Stimulated activated CD8-positive, alpha-beta memory T cell treated with anti-CD3 and anti-CD28 coated beads, Interleukin-7, amount 100 ng/mL, for 1 hour (primary cell): ENCODE measurements at places on chromosomes 1 and 21.
A peak's percentile ranks its signal among the peaks of the same experiment; 100 is the strongest.

DNA sequence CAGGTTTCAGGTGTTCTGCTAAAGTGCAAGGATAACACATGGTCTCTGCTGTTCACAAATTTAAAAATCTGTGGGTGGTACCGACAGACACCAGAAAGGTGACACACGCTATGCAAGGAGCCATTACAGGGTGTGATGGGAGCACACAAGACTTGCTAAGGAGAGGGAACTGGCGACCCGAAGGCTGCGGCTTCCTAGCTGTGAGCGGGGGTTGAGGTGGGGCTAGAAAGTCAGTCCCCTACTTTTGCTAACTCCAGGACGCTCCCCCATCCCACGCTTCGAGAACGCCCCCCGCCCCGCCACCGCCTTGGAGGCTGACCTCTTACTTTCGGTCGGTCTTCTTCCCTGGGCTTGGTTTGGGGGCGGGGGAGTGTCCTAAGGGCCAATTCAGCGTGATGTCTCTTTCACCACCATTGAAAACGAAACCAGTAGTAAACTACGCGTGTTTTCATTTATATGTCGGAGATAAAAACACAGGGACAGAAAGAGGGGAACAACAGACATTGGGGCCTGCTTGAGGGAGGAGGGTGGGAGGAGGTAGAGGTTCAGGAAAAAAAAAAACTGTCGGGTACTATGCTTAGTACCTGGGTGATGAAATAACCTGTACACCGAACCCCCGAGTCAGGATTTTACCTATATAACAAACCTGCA is 1.1 kb downstream of the CKS1B start:
- DNase-seq = no peak

GRCh38 chr1:199113265-199113869 is 474.5 kb downstream of the PTPRC start:
- peak; percentile 17 for DNase-seq

DNA sequence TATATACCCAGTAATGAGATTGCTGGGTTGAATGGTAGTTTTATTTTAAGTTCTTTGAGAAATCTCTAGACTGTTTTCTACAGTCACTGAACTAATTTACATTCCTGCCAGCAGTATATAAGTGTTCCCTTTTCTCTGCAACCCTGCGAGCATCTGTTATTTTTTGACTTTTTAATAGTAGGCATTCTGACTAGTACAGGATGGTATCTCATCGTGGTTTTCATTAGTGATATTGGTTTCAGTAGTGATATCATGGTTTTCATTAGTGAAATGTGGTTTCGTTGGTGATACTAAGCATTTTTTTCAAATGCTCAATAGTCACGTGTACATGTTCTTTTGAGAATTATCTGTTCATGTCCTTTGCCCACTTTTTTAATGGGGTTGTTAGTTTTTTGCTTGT is 316.8 kb downstream of the PTBP2 start:
- no peak for DNase-seq

DNA sequence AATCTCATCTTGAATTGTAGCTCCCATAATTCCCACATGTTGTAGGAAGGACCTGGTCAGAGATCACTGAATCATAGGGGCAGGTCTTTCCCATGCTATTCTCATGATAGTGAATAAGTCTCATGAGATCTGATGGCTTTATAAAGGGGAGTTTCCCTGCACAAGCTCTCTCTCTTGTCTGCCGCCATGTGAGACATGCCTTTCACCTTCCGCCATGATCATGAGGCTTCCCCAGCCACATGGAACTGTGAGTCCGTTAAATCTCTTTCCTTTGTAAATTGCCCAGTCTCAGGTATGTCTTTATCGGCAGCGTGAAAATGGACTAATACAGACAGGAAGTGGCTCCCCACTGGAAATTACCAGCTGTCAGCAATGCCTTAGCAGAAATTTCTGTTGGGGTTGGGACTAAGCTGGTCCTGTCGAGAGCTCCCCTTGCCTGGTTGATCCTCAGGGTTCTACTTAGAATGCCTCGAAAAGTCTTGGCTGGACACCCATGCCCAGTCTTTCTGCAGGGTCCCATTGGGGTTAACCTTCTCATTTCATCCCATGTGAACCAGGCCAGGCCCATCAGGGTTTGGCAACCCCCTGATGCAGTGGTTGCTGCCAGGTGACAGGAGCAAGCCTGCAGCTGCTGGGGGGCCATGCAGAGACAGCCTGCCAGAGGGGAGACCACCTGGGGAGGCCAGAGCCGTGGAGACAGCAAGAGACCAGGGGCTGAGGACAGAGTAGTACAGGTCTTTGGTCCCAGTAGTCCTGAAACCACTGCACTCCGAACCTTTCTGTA is 2.8 kb upstream of the ABCG1 start:
- no peak for DNase-seq

- DNase-seq = no peak
Measured at GRCh38 chr1:60867782-60868181, 214.6 kb upstream of the NFIA start.

DNA sequence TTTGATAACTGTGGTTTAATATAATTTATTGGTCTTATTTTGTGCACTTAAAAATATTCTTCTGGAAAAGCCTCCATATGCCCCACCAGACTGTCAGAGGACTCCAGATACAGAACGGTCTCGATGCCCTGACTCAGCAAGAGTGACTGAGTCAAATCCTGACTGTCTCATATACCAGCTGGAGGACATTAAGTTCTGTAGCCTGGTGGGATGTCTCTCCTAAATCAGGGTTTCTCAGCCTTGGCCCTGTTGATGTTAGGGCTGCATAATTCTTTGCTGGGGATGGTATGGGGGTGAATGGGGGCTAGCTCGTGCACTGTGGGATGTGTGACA is 67.7 kb upstream of the TLR5 start:
- DNase-seq = no peak

GRCh38 chr1:235558621-235559169 is 54.4 kb upstream of the B3GALNT2 start:
- DNase-seq = no peak

GRCh38 chr1:221634606-221635005 is 107.3 kb downstream of the DUSP10 start:
- no peak for DNase-seq

DNA sequence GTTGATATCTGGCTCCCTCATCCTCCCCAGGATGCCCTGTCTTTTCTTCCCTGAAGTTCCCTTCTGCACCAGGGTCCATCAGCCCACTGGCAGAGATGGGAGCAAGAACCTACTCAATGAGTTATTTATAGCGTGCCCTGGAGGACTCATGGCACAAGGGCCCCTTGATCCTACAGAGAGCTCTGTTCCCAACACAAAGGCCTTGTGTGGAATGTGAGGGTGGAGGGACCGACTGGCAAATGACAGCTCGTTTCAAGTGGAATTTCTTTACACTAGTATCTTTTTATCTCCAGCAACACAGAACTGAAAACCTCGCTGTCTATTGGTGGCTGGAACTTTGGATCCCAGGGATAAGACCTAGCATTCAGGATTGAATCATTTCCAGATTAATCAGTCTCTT is 22.4 kb downstream of the CHI3L2 start:
- DNase-seq = no peak

DNA sequence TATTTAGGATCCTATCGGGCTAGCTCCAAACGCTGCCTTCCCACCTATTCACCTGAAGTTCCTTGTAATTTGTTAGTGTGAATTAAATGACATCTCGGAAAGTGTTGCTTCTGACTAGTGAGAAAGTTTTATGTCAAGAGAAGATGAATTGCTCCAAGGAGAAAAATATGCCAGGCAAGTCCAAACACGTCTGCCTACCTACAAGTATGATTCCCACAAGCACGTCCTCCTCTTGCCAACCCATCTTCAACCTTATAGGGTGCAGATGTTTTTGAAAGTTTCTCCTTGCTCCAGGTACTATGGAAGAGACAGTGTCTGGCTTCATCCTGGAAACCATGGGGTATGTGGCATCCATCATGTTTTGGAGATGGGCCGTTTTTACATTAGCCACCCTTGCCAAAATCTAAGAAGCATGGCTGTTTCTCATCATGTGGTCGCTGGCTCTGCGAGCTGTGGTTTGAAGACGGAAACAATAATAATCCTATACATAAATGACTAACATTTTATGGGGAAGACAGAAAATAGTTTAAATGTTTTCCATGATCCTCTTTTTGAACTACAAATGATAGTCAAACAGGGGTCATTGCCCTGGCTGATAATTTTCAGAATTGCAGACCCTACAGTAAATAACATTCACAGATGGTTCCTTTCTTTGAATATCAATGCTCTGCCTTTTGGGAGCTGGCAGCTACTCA is 505.8 kb downstream of the SMYD3 start:
- no peak for DNase-seq

- DNase-seq = no peak
Measured at GRCh38 chr21:24899138-24899537, 708.1 kb downstream of the MRPL39 start.

DNA sequence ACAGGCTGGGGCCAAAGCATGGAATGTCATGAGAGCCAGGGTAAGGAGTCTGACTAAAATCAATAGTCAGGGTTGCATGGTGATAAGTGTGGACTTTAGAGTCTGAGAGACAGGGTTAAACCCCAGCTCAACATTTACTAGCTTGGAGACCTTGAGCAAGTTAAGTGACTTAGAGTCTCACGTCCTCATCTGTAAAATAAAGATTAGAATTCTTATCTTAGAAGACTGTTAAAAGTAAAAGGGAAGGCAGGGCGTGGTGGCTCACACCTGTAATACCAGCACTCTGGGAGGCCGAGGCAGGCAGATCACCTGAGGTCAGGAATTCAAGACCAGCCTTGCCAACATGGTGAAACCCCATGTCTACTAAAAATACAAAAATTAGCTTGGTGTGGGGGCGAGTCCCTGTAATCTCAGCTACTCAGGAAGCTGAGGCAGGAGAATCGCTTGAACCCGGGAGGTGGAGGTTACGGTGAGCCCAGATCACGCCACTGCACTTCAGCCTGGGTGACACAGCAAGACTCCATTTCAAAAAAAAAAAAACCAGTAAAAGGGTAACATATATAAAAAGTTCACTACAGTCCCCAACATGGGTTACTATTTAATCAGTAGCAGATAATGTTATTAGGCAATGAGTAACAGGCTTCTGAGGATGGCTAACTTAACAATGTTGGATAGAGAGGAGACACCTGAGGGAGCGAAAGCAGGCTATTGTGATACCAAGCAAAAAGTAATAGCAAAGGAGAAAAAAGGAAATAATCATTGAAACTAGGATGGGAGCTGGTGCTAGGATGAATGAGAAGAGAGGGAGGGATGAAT is 20.8 kb downstream of the TMCO1 start:
- no peak for DNase-seq

DNA sequence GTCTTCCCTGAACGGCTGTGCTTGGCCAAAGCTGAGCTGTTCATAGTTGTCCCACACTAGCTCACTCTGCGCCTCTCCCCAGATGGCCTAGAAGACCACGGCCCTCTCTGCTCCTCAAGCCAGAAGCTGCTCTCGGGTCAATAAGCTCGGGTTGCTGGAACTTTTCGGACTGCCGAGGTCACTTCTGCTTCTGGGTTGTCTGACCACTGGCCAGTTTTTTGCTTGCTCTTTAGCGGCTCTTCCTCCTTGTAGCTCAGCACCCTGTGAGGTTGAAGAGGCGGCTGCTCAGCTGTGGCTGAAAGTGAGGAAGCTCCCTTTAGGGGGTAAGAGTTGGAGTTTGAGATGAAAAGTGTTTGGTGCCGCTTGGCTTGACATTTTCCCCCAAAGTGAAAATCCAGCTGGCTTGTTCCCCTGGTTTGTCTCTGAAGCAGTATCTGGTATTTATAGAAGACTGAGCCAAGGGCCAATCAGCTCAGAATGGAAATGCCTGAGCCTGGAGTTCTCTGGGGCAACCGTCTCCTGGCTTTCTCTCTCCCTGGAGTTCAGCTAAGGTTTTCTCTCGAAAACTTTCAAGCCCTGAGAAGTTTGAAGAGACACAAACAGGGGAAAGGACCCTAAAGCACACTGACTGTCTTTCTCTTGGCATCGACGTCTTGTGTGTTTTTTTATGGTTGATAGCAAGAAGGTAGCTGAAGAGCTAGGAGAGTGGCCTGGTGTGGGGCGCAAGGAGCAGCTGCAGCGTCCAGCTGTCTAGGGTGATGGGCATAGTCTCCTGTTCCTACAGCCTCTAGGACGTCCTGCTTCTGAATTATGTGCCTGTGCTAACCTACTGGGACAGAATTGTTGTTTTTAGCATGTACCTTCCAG is 72.0 kb downstream of the SYT6 start:
- DNase-seq = no peak

GRCh38 chr1:224203243-224204016 is 20.4 kb downstream of the DEGS1 start:
- no peak for DNase-seq

DNA sequence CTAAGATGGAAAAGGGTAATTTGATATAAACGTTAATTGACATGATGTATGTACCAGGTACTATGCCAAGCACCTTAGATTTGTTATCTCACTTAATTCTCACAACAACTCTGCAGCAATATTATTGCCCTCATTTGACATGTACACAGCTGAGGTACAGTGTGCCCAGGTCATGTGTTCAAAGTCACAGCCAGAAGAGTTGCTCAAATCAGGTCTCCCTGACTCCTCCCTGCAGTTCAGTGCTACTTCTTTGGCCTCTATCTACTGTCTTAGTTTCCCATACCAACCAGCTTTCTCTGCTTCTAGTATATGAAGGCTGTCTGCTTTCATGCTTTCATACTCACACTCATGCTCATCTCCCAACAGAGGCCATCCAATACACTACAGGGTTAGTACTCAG is 15.1 kb downstream of the TBX15 start:
- DNase-seq = no peak

DNA sequence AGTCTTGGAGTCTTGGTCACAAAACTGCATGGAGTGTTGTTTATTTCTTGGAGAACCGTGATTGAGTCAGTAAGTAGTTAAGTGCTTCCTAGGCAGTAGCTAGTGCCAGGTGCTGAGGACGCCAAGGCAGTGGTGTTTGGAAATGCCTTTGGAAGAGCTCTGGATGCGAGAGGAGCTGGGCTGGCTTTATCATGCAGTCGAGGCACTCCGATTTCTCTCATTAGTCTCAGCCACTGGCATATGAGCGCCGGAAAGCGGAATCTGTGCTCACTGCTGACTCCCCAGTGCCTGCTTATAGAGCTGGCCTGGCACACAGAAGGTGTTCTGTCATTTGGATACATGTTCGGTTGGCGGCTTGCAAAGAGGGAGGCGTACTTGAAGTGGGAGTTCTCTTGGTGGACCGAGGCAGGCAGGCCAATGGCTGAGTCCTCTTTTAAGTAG is 3.6 kb downstream of the TENT5C start:
- DNase-seq = no peak

DNA sequence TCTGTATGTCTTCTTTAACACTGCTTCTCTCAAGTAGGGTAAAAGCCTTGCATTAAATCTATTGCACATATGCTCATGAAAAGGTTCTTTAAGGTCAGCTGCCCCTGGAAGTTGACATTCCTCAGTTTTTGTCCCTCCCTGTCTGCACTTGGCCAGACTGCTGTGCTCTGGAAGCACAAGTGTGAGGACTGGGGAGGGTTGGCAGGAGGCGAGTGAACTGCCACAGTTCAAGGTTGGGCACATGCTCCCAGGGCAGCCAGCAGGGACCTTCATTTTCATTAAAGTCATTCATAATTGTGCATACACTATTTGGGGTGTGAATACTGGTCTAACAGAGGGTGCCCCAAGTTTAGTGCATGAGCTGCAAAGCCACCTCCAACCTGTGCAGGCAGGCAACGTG is 10.9 kb upstream of the THEM5 start:
- DNase-seq = no peak

- DNase-seq = no peak
Measured at GRCh38 chr1:178086766-178087165, 7.1 kb upstream of the RASAL2 start.
